ENCODE measurements at places on chromosomes 5 and 9. TPM values are rescaled to one million over a fixed set of nuclear protein-coding genes. Genes with fewer than 3 reads are reported as not detected.

DNA sequence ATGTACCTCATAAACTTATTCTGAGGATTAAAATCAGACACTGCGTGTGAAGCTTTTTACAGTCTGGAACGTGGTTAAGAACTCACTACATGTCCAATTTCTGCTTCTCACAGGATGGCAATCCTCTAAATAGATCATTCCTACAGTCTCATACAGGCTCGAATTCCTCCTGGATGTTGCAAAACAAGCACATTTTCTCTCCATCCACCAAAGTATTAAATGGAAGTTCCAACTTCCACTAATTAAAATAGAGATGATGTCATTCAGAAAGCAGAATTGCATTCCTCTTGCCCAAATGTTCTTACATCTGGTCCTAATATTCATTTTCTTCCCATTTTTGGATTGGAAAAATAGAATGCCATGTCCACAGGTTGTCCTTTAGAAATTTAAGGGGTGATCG lies 145.5 kb upstream of the PCA3 start:
- no peak for DNase-seq

DNA sequence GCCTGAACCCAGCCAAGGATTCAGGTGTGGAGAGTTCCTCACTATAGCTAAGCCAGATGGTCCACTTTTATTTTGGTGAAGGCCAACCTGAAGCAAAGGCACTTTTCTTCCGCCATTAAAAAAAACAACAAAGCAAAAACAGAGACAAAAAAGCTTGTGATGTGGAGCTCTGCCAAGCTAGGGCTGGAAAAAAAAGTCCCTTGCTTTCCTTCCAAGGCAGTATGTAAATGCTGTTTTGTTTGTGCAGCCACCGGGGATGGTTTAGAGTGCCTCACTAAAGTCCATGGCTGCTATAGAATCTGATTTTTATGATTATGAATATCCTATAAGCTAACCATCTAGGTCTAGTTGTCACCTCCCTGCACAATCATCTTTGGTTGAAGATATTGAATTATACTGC lies 14.9 kb downstream of the MEGF10 start:
- no peak for DNase-seq

DNA sequence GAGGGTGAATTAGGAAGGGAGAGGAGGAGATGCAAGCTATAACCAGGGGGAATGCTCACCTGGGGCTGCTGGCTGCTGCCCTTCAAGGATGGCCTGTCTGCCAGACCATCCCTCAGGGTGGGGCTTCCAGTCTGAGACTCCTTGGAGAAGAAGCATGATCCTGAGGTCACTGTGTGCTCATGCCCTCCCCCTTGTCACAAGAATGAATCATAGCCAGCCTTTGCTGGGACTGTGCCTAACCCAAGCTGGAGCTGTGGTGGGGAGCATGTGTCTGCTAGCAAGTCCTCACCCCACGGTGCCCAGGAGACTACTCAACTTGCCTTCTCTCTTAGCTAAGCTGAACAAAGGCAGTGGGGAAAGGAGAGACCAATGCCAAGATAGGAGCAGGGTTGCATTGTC lies 463.6 kb downstream of the SPOCK1 start:
- DNase-seq: no peak

DNA sequence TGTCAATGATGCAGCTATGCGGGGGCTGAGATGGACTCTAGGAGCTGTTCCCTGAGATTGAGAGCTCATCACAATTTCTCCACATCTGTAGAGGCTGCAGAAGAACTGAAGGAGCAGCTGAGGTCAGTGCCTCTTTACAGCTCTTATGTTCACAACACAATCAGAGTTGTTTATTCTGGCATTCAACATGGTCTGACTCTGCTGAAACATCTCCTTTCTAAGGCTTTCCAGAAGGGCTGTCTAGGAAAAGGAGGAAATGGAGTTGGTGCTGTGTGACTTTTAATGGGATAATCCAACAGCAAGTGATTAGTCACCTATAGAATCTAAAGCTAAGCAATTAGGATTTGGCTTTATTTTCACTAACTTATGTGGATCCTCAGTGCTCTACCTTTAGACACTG lies 6.0 kb downstream of the POU5F2 start:
- no peak for DNase-seq

The OTP gene
- total RNA-seq: not detected

The MRPL22 gene
- total RNA-seq: 5.8 TPM

GRCh38 chr5:55159763-55160492 lies at the start of gene GPX8:
Gene GPX8, plus strand, starts transcription at chr5:55160171. Its CDS starts 22 bp downstream, at chr5:55160193.
- no peak for DNase-seq

DNA sequence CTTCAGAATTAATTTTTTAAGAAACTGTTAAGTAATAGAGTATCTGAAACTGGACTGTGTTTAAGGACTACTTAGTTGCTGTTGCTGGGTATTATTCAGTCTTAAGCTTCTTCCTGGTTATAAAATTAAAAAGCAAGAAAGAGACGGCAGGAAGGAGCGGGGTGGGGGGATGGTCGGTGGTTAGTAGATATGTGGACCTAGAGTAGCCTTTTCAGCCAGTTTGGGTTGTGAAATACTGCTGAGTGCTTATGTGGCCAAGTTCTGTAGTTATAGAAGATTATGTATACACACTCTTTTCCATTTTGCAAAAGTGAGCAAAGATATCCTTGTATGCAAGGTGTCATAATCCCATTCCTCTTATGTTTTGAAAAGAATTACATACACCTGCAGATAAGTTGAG lies 28.5 kb downstream of the TRIO start:
- peak; percentile 41 for DNase-seq

The ADCY2 gene
- 0.53 TPM for total RNA-seq

- no peak for DNase-seq
These were observed 30.0 kb downstream of the ADRB2 start for GRCh38 chr5:148856424-148856823.

- DNase-seq: peak; percentile 9
These were observed 72.1 kb downstream of the MRPL36 start for GRCh38 chr5:1727571-1727970.

GRCh38 chr5:151961557-151961956 lies 36.9 kb upstream of the GLRA1 start:
- DNase-seq: no peak

GRCh38 chr9:1383899-1384455 lies 333.8 kb downstream of the DMRT2 start:
- DNase-seq: no peak

DNA sequence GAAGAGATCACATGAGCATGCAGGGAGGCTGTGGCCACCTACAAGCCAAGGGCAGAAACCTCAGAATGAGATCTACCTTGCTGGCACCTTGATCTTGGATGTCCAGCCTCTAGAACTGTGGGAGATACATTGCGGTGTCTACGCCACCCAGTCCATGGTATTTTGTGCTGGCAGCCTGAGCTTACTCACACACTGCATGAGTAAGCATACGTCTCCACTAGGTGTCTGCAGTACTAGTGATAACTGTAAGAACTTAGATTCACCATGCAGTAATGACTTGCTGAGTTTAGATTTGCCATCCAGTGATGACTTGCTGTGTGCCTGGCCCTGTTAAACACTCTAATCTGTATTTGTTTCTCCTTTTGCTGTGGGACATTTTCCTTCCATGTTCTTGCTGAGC lies 417.7 kb downstream of the GADD45G start:
- DNase-seq: no peak

The RNF180 gene
- 9.1 TPM for total RNA-seq

- no peak for DNase-seq
These were observed 5.5 kb upstream of the AK3 start for GRCh38 chr9:4746278-4747030.

- DNase-seq: no peak
These were observed 910 bp downstream of the ENG start for GRCh38 chr9:127853312-127854183.

GRCh38 chr9:108478431-108479332 lies 377.1 kb downstream of the ACTL7B start:
- no peak for DNase-seq

GRCh38 chr5:1794901-1795290 lies 4.7 kb downstream of the MRPL36 start:
- peak; percentile 39 for DNase-seq

The DAP gene
- total RNA-seq: 98.0 TPM

The AGXT2 gene
- 5.5 TPM for total RNA-seq

DNA sequence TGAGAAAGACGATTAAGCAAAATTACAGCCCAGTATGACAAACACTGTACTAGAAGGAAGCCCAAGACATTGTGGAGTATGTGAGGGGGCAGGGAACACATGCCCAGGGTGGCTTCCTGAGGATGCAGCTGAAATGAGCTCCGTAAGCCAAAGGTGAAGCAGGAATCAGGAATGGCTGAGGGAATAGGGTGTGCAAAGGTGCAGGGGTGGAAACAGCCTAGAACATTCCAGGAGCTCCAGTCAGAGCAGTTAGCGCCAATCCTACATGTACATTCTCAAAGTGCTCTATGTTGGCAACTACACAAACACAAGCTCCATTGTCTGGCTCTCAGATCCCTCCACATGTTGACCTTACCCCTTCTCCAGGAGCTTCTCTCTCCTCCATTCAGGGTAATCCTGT lies 257.9 kb downstream of the MAN2A1 start:
- no peak for DNase-seq

- no peak for DNase-seq
These were observed 138.3 kb downstream of the HSD17B3 start for GRCh38 chr9:96163712-96164111.

- no peak for DNase-seq
These were observed 111.1 kb upstream of the KLF9 start for GRCh38 chr9:70525519-70525918.

The ZNF189 gene
- 25.7 TPM for total RNA-seq

DNA sequence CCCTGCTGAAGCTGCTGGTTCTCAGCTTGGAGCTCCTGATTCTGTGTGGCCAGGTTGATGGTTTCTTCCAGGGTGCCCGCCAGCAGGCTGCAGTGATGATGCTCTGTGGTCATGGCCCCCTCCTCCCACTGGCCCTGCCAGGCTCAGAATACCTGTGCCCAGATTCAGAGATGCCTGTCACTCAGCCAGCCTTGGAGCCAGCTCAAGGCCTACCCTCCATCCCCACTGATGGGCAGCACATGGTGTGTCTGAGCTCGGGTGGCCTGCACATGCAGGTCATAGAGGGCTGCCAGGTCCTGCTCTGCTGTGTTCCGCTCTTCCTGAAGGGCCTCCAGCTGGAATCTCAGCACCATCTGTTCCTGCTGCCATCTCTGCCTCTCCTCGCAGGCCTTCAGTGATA lies 5.4 kb downstream of the SLC35A4 start:
- DNase-seq: peak; percentile 11

DNA sequence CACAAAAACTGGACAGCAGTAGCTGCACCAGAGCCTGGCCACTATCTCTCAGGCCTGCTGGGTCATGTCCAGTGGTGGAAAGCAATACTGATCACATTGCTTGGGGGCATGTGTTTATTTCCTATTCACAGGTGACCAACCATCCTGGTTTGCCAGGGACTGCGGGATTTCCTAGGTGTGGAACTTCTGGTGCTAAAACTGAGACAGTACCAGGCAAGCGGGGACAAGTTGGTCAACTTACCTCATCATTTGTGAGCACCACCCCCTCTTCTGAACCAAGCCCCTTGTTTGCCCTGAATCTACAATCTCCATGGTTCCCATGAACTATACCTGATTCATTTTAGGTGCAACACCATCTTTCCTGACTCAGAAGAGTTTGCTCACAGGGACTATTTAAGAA lies 81.3 kb downstream of the TNC start:
- no peak for DNase-seq

The RNF183 gene
- total RNA-seq: 0.35 TPM

The HACD4 gene
- 1.6 TPM for total RNA-seq

The NR4A3 gene
- total RNA-seq: 2.5 TPM

The SLC36A3 gene
- not detected for total RNA-seq

The HTR4 gene
- total RNA-seq: 45.4 TPM

- no peak for DNase-seq
These were observed 9.0 kb upstream of the CCDC125 start for GRCh38 chr5:69341520-69342161.

The GDA gene
- total RNA-seq: 282 TPM

- no peak for DNase-seq
These were observed 29.2 kb upstream of the NFIL3 start for GRCh38 chr9:91452844-91453243.

DNA sequence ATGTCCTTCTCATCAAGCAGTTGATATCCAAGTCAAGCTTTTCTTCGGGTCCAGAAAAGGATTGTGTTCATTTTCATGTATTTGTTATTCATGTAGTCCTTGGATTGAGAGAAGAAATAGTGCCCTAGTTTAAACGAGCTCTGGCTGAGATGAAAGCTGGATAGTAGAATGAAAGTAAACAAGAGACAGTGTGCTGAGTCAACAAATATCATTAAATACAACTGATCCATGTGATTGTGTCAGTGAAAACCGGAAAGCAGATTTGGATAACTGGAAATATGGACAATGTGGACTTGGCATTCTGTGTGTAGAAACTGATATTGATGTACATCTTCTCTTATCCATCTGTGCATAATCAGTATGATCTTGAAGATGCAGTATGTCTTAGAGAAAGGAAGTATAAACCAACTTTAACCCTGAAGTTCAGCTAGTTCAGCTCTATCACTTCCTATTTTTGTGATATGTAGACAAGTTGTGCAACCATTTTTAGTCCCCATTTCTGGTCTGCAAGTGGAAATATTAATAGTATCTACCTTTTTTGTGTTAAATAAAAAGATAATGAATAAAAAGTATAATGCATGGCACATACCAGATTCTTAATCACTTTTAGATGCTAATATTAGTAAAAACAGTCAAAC lies 4.4 kb downstream of the MUSK start:
- no peak for DNase-seq

The FST gene
- total RNA-seq: 8.8 TPM

GRCh38 chr9:89591274-89592212 lies 13.3 kb upstream of the GADD45G start:
- no peak for DNase-seq

- DNase-seq: no peak
These were observed 6.1 kb upstream of the NRG2 start for GRCh38 chr5:140049205-140049604.

The SCGB3A2 gene
- not detected for total RNA-seq

The PHF24 gene
- not detected for total RNA-seq

DNA sequence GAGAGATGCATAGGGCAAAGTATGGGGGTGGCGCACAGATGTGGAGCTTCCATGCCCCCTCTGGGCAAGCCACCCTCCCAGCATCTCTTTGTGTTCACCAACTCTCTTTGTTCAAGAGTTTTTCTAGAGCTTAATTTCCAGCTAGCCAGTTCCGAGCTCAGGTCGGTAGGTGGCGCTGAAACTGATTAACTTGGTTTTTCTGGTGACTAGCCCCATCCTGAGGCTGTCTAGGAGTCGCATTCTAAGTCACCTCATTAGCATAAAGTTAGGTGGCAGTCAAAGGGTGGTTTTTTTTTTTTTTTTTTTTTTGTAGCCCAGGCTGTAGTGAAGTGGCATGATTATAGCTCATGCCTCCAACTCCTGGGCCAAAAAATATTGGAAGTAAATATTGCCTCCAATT lies 476.4 kb downstream of the KDM4C start:
- DNase-seq: no peak

All from Peyer's patch (tissue), 4 donors.